Large intestine (tissue), 12 donors: ENCODE measurements at places on chromosomes 7 and 10. TPM values are rescaled to one million over a fixed set of nuclear protein-coding genes. Genes with fewer than 3 reads are reported as not detected.

The EPHB4 gene
- polyA plus RNA-seq, result 30.4 TPM

The ZNF775 gene
- polyA plus RNA-seq, result 5.2 TPM

The HTR7 gene
- 2.2 TPM for polyA plus RNA-seq

The CALML5 gene
- not detected for polyA plus RNA-seq

GRCh38 chr10:89330537-89331212, 2.9 kb downstream of the IFIT3 start:
- DNase-seq, result no peak

The HOGA1 gene
- polyA plus RNA-seq, result 3.2 TPM

DNA sequence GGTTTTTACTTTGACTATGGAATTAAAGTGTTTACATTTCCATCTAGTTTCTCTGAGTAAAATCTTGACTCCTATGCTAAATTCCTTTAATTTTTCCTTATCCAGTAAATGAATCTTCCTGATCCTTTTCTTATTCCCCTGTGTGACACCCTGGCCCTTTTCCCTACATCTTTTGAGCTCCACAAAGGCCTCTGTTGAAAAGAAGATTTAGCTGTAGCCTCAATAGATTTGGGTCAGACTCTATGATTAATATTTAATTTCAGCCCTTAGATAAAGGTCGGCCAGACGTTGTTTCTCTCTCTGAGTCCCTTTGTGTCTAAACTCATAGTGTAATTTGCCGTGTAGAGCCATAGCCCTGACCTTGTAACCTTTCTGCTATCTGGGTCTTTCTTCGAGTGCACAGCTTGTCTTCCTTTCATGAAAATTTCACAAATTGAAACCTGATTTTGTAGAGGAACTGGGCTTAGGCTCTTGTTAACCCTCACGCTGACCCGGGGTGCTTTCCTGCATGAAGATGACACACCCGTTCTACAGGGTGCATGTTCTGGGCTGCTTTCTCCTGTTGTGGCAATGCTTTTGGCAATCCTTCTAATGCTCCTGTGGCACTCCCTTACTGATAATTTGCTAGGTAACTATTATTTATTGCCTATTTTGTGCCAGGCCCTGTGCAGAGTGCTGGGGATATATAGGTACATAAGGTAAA, 21.2 kb downstream of the LSMEM1 start:
- peak; percentile 17 for DNase-seq

DNA sequence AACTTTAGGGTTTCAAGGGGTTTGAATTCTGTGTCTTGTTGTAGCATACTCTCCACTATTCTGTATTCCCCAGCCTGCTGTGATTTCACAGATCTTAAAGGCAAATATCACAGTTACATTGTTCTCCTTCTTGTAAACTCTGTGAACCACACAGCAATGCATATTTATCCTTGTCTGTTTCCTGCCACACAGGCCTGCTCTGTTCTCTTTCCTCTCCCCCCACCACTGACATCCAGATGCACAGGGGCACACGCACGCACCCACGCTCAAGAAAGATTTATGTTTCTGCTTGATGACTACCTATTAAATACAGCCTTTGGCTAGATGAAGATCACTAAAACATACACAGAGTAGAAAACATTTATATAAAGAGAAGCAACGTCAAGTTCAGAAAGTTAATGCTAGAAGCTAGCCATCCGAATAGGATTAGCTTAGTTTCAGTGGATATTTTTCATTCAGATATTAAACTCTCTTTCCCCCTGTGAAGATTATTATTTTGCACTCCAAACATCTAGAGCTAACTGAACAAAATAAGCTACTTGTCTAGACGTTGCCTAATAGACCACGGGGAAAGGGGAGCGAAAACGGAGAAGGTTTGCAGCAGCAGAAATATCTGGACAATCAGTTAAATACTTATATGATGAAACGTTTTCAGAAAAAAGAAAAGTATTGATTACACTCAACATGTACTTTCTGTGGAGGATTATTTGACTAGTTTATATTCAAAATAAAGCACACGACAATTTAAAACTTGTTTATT, 193.1 kb upstream of the SEMA3C start:
- peak; percentile 11 for DNase-seq

The ZNF853 gene
- 5.7 TPM for polyA plus RNA-seq

DNA sequence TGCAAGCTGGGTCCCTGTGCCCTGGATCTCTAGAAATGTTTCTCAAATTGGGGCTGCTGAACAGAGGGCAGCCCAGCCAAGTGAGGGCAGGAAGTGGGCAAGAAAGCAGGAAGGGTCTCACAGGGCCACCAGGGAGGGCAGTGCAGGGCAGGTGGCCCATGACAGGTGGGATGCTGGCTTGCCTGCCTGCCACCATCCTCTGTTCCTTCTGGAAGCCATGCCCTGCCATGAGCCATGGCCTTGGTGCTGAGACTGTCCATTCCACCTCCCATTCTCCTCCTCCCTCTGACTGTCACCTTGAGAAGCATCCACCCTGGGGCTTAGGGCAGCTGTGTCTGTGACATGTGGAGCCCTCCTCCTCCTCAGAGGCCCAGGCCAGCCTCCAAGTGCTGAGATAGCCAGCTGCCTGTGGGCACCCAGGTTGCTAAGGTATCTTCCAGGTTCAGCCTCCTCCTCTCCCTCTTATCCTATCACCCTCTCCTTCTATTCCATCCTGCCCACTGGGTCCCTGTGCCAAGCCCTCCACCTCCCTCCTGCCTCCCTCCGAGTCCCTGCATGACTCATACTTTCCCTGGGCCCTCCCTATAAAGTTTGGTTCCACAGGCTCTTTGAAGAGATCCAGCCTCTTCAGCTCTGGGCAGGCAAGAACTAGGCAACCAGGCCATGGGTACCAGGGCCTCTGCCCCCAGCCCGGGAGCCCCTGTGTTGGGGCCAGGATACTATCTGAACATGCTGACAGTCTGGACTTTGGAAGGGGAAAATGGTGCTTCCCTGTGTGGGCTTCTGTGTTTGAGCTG, 1.3 kb downstream of the VSIR start:
- peak; percentile 30 for DNase-seq

The TUBB8 gene
- polyA plus RNA-seq, result 0.81 TPM

The PRRT4 gene
- 0.73 TPM for polyA plus RNA-seq
